ENCODE measurements at places on chromosomes 16 and 17. TPM values are rescaled to one million over a fixed set of nuclear protein-coding genes. Genes with fewer than 3 reads are reported as not detected.

Gene DRC3
- not detected for total RNA-seq

Gene MT3
- total RNA-seq: not detected

GRCh38 chr17:4719146-4719545 is 8.7 kb downstream of the ARRB2 start:
- no peak for DNase-seq

DNA sequence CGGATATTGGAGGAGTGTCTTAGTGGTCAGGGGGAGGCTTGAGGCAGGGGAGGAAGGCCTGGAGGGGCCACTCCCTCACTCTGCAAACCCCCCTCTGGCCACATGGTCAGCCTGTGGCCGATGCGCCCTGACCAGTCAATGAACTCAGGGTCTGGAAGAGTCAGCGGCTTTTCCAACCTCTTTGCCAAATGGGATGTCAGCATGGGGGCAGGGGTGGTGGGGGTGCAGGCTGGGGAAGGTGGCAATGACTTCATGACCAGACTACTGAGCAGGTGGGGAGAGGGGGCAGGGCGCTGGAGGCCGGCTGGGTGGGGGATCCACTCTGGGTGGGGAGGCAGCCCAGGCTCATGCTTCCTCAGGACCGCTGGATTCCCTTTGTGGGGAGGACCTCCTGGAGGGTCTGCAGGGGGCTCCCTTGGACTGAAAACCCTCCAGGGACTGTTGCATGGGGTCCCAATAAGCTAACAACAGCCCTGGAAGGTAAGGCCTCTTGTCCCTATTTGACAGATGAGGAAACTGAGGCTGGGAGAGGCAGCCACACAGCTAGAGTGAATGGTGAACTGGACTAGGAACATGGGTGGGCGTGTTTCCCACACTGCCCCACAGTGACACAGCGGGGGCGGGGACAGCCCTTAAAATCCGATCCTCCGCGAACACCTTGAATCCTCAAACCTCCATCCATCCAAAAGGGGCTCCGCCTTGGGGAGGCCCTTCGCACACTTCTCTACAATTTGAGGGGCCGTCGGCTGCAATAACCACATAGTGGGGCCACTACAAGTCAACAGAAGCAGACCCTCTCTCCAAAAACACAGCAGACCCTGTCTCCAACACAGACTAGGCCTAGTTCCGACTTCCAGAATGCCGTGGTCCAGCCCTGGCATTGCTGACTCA is 81.0 kb upstream of the TOB1 start:
- DNase-seq: no peak

GRCh38 chr17:20995873-20996723 is 46.7 kb downstream of the USP22 start:
- no peak for DNase-seq

DNA sequence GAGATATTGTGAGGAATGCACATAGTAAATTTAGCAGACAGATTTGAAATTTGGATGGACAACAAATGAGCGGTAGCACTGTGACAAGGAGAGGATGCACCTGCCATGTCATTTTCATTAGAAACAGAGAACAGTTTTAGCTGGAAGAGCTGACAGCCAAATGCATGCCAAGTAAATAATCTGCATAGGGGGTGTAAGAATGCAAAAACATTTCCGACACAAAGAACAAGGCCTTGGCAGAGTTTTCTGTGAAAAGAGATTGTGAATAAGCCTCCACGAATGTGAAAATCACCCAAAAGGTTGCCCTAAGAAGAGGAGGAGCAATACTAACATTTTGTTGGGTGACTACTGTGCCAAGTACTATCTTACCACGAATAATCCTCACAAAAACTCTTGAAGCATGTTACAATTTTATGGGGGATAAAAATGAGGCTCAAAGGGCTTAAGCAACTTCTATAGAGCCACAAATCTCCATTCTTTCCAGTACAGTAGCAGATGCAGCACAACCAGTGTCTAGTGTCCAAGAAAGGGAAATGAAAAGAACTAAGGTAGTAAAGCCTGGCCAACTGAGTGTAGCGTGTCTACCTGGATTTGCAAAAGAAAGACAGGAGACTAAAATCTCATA is 28.3 kb downstream of the TMEM100 start:
- DNase-seq: no peak

All from activated CD8-positive, alpha-beta memory T cell treated with anti-CD3 and anti-CD28 coated beads, Interleukin-2, amount 10 ng/mL, durations not matched to agents 7 days and 5 days (primary cell).